Placental pericyte (primary cell): ENCODE measurements at places on chromosomes 12 and 14. TPM values are rescaled to one million over a fixed set of nuclear protein-coding genes. Genes with fewer than 3 reads are reported as not detected.

MYF5 gene
- total RNA-seq: not detected in 2 replicates

SOAT2 gene
- not detected in 2 replicates for total RNA-seq

SLC7A7 gene
- total RNA-seq: 7.4 and 26.5 TPM in 2 replicates

TPH2 gene
- not detected in 2 replicates for total RNA-seq

KRT79 gene
- 0.72 TPM in 1 of 2 replicates, not detected in the other for total RNA-seq

RD3L gene
- not detected in 2 replicates for total RNA-seq

PAX9 gene
- not detected in 2 replicates for total RNA-seq

NKX2-1 gene
- total RNA-seq: not detected in 2 replicates

HOXC10 gene
- total RNA-seq: 3.1 and 5.2 TPM in 2 replicates

NFATC4 gene
- 35.7 and 57.7 TPM in 2 replicates for total RNA-seq

PTHLH gene
- 1.8 and 11.5 TPM in 2 replicates for total RNA-seq

ENO2 gene
- total RNA-seq: 8.2 and 9.4 TPM in 2 replicates

LRRK2 gene
- total RNA-seq: 1.1 and 2.6 TPM in 2 replicates

PLEKHG7 gene
- not detected in 2 replicates for total RNA-seq

CMKLR1 gene
- 1.1 and 7.4 TPM in 2 replicates for total RNA-seq

MYF6 gene
- not detected in 2 replicates for total RNA-seq

DENND5B gene
- 20.3 and 24.9 TPM in 2 replicates for total RNA-seq

AKAP6 gene
- total RNA-seq: 0.88 and 4.7 TPM in 2 replicates

LALBA gene
- not detected in 2 replicates for total RNA-seq

DNAH10 gene
- 0.14 and 0.88 TPM in 2 replicates for total RNA-seq

KIF26A gene
- under 0.01 and 0.14 TPM in 2 replicates for total RNA-seq

KLRD1 gene
- 0.22 and 1.3 TPM in 2 replicates for total RNA-seq

SRSF5 gene
- 99.2 and 142 TPM in 2 replicates for total RNA-seq

YY1 gene
- total RNA-seq: 40.9 and 47.2 TPM in 2 replicates

DPPA3 gene
- not detected in 2 replicates for total RNA-seq

SLC5A8 gene
- not detected in 2 replicates for total RNA-seq

CAPZA3 gene
- total RNA-seq: not detected in 2 replicates

IFNG gene
- total RNA-seq: not detected in 2 replicates

RBP5 gene
- total RNA-seq: not detected in 2 replicates

CHPT1 gene
- total RNA-seq: 21.0 and 33.9 TPM in 2 replicates

KLHL33 gene
- total RNA-seq: under 0.01 TPM in 1 of 2 replicates, not detected in the other
